ENCODE measurements at places on chromosomes 4 and X.

GRCh38 chr4:38132107-38132673 is 172.0 kb downstream of the PTTG2 start:
- peak; percentile 57 for DNase-seq

DNA sequence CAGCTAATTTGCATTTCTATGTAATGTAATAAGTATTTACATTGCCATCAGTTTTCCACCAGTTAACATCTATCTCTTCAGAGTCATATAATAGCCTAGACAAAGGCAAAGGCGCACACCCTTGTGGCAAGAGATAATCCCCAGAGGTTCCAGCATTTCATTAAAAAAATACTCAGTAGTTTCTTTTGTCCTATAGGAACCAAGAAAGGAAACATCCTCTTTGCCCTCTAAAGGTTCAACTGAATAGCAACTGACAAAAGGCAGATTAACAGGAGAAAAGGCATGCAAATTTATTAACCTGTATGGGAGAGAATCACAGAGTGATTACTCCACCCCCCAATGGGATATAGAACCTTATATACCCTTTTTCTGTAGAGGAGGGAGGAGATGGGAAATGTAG is 48.4 kb downstream of the MAGEB17 start:
- DNase-seq: no peak

DNA sequence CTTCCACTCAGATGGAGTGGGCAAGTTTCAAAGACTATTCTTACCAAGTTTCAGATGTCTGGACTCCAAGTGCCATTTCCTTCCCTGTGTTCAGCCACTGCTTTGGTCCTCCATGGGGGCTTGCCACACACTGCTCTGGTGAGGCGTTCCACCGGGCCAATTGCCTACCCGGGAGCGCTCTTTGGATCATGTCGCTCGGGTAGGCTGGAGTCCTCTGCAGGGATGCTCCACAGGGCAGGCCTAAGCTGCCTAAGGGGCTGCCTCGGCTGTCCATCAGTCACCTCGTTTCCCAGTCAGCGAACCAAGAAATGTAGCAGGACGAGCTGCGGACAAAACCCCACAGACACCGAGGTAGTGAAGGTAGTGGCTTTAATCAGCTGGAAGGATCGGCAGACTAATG is 200.7 kb upstream of the KLF8 start:
- DNase-seq: no peak

- DNase-seq: no peak
Measured at GRCh38 chr4:4271912-4272311, 18.0 kb downstream of the LYAR start.

All from thoracic aorta (tissue), 2 donors.